ENCODE measurements at places on chromosomes 4 and X.

GRCh38 chr4:188299161-188299560 is 159.9 kb downstream of the TRIML1 start:
- no peak for DNase-seq

DNA sequence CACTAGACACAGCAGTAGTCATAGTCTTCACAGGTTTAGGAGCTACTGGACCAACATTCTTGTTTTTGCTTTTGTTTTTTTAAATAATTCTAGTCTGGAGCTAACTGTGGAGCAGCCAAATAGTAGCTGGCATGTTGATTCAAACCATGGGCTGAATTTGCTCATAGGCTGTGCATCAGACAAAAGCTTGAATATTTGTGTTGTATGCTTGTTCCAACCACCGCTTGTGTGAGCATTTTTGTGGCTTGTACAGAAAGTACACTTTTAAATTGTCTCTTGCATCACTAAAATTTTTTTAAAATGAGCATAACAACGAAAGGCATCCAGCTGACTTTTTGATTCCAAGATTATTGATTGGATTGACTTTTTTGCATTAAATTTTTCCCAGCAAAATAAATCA is 39.6 kb downstream of the CCNI start:
- DNase-seq, result no peak

- no peak for DNase-seq
Observed at GRCh38 chrX:2442694-2443093, 58.1 kb downstream of the DHRSX start.

GRCh38 chr4:145090380-145090779 is 7.6 kb downstream of the ANAPC10 start:
- no peak for DNase-seq

- DNase-seq, result no peak
Observed at GRCh38 chrX:75596178-75596577, 73.3 kb upstream of the ZDHHC15 start.

DNA sequence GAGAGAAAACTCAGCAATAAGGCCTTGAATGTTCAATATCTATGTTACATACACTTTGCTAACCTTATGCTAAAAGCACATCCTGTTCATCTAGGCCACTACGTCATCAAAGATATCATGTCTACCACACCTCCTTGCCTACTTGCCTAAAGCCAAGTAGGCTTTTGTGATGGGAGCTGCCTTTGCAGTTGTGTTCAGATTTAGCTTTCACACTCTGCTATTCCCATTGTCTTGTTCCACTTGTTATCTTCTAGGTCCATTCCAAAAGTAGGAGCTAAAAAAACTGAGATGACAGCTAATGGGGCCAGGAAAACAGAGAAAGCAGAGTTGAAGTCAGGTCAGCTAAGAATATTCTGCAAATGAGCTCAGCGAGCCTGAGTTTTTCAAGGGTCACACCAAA is 153.6 kb upstream of the EDNRA start:
- no peak for DNase-seq
